ENCODE measurements at places on chromosomes 6 and 20.

- DNase-seq: no peak
Measured at GRCh38 chr20:50283922-50284810, 93.5 kb downstream of the CEBPB start.

DNA sequence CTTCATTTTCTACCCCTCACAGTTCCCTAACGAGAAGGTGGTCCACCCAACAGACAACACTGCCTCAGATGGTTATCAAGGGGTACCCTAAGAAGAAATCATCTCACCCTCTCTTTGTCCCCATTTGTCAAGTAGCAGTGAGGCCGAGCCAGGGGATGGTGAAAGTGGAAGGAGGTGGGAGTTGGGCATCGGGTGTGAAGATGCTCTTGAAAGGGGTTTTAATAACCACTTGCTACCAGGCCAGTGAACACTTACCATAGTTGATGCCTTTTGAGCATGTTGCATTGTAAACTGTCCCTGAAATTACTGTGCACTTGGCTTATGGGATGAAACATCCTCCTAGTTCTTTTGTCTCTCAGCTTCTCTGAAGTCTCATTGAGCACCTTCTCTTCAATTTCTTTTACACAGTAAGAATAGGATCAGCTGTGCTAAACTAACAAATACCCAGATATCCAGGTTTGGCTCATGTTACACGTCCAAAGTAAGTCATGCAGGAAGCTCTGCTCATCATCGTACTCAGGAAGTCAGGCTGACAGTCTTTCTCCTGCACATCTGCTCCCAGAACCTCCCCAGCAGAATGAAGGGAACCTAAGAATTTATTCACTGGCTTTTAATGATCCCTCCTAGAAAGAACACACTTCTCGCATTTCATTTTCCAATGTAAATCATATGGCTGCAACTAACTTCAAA, 13.3 kb downstream of the HLA-DPB1 start:
- DNase-seq: no peak

GRCh38 chr20:63791497-63792156, 39.4 kb downstream of the ZBTB46 start:
- DNase-seq: no peak

DNA sequence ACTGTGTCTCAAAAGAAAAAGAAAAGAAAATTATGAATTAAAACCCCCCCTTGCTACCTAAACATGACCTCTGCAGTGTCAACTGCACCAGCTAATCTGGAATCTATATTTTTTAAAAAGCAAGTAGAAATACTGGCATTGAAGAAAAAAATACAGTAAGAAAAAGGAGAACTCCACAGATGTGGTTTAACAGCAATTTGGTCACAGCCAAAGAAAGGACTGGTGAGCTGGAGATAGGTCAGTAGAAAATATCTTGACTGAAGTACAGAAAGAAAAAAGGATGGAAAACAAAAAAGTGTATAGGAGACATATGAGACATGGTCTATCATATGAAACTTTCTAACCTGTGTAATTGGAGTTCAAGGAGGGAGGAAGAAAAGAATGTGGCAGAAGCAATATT, 44.1 kb upstream of the ERVFRD-1 start:
- no peak for DNase-seq

GRCh38 chr6:20426177-20427082, 24.8 kb downstream of the E2F3 start:
- DNase-seq: no peak

GRCh38 chr6:89475101-89475500, 42.1 kb downstream of the ANKRD6 start:
- no peak for DNase-seq

- DNase-seq: peak; percentile 25
Measured at GRCh38 chr6:44285552-44286284, 15.5 kb downstream of the TMEM151B start.

DNA sequence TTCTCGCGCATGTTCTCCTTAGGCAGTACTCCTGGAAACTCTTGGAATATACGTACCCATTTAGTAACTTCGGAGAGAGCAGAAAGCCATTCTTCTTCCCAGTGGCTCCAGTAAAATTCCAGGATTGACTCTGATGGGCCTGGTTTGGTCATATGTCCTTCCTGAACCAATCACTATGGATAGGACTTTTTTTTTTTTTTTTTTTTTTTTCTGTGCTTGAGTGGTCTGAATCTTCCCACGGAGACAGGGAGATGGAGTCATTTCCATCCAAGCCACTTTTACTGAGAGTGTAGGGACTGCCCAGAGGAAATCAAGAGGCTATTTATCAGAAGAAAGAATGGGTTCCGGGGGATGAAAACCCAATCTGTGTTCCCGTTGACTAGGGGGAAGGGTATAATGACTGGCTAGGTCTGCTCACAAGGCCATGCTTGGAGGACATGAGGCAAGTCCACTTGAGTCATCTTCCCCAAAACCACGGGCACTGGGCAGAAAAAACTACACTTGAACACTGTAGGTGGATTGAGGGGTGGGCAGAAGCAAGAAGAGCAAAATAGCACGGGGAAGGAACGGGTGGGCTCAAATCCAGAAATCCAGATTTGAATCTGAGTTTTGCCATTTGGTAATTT, 35.4 kb upstream of the MRPS18A start:
- DNase-seq: no peak

GRCh38 chr6:3888153-3888957, 39.2 kb downstream of the FAM50B start:
- DNase-seq: no peak

GRCh38 chr20:15618912-15619311, 954.3 kb downstream of the KIF16B start:
- DNase-seq: no peak

GRCh38 chr6:131995917-131996316, 44.7 kb upstream of the CCN2 start:
- peak; percentile 93 for DNase-seq

- peak; percentile 52 for DNase-seq
Measured at GRCh38 chr6:16564436-16564835, 196.8 kb downstream of the ATXN1 start.

DNA sequence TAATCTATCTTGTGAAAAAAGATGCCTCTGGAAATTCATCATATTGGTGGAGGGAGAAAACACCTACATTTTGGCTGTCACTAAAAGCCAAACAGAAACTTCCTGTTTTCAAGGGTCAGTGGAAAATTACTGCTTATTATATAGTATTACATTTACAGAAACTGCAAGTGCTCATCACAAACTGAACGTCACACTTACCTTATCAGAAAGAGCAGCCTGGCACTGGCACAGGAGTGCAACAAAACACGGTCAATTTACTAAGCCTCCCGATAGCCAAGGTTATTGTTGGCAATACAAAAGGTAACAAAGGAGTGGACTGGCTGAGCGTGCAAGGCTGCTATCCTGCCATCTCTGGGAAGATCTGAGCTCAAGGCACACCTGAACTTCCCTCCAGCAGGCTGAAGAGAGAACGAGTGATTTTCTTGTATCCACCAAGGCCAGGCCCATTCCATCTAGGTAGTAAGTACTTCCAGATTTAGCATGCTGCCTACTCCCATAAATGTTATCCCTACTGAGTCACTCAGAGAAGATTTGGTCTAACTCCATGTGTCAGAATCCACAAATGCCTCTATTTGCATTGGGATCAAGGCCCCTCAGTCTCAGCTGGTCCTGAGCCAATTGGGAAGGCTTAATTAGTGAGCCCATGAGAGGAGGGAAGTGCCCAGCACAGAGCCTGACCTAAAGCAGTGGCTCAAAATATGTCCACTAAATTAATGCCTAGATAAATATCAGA, 399.8 kb downstream of the BTBD9 start:
- no peak for DNase-seq

- DNase-seq: peak; percentile 63
Measured at GRCh38 chr6:137705160-137706082, 161.6 kb upstream of the TNFAIP3 start.

DNA sequence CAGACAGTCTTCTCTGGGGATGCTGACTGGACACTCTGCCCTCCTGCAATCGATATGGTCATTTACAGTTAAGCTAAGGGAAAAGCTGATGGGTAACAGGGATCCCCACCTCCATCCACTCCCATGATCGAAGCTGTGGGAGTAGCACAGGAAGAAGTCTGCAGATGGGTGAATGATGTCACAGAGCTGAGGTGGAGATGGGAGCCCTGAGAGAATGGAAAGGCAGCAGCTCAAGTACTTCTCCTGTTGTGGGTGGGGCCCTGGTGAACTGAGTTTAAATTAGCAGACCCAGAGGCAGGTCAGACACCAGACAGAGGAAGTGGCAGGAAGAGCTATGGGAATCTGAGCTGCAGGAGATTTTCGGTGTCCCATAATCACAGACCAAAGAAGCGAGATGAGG, 29.0 kb downstream of the HDGFL1 start:
- DNase-seq: no peak

- DNase-seq: no peak
Measured at GRCh38 chr20:35004051-35004725, 48.5 kb downstream of the MYH7B start.

- no peak for DNase-seq
Measured at GRCh38 chr6:145367149-145367548, 368.2 kb downstream of the EPM2A start.

GRCh38 chr6:22343864-22344263, 47.0 kb upstream of the PRL start:
- DNase-seq: no peak

DNA sequence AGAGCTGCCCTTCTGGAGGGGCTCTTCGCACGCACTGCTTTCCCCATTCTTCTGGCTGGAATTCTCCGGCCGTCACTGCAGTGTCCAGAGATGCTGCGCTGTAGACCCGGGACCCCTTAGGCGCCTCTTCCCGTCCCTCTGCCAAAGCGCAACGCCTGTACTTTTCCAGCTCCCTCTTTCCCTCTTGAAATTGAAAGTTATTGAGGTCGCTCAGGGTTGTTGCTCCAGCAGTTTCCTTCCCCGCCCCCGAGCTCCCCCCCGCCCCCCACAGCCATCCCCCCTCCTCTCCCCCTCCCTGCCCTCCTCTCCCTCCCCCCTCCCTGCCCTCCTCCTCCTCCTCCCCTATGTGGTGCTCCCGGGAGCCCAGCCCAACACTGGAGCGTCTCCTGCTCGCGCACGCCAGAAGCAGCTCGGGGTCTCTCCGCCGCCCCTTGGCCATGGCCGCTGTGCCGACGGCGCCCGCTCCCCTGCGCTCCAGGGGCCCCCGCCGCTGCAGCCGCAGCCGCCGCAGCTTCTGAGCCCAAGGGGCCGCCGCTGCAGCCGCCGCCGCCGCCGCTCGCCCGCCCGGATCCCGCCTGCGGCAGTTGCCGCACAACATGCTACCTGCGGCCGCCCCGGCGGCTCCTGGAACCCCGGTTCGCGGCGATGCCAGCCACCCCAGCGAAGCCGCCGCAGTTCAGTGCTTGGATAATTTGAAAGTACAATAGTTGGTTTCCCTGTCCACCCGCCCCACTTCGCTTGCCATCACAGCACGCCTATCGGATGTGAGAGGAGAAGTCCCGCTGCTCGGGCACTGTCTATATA, at the start of gene RSPO3:
RSPO3 (plus strand) TSS at position 374 of the 804 bp plus-strand sequence. CDS start 522 bp downstream, outside the sequence.
- peak; percentile 21 for DNase-seq

DNA sequence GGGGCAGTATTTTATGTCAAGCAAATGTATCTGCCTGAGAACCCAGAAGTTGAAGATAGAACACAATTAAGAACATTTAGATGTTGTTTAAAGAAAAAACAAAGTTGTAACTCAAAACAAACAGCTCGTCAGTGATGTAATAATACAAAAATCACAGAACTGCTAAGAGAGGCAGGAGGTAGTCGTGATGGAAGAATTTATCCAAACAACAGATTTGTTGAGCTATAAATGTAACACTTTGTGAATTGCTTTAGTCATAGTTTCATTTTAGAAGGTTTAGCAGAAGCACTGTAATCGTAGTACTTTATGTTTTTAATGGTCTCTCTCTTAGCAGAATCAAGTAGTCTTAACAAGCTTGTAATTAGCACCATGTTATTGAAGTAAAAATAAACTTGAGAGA, 73.6 kb downstream of the SCAF8 start:
- no peak for DNase-seq

- DNase-seq: no peak
Measured at GRCh38 chr6:81984599-81984998, 232.1 kb upstream of the TENT5A start.

GRCh38 chr20:21323640-21324039, 20.5 kb downstream of the XRN2 start:
- peak; percentile 69 for DNase-seq

GRCh38 chr6:151063842-151064647, 175.7 kb upstream of the AKAP12 start:
- DNase-seq: no peak

DNA sequence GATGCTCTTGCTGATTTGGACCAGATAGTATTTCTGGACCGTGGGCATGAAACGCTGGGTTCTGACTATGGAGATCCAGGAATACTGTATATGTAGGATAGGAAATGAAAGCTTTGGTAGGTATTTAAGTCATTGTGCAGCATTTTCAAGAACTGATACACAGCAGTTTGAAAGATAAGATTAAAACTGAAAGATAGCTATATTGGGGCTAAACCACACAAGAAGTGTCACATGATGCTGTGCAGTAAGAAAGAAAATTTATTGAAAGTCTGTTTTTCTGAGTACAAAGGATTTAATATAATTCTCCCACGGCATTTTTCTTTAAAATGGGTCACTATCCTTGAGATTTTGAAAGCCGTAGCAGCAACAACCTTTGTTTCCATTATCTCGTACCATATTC, 305 bp downstream of the IL17A start:
- no peak for DNase-seq

DNA sequence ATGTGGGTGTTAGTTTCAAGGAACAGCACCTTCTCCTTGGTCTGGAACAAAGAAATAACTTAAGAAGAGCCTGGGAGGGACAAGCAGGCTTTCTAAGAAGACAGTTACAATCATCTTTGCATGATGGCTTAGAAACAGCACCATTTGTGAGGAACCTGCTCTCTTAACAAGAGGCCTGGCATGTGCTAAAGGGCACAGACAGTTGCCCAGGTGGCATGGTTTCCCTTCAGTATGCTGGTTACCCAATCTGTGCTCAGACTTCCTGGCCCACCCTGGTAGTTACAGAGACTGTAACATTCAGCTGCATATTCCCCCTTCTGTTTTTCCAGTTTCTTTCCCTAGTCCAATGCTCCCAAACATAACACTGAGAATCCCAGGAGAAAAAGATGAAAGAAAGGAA, 84.0 kb downstream of the CHD6 start:
- DNase-seq: no peak

DNA sequence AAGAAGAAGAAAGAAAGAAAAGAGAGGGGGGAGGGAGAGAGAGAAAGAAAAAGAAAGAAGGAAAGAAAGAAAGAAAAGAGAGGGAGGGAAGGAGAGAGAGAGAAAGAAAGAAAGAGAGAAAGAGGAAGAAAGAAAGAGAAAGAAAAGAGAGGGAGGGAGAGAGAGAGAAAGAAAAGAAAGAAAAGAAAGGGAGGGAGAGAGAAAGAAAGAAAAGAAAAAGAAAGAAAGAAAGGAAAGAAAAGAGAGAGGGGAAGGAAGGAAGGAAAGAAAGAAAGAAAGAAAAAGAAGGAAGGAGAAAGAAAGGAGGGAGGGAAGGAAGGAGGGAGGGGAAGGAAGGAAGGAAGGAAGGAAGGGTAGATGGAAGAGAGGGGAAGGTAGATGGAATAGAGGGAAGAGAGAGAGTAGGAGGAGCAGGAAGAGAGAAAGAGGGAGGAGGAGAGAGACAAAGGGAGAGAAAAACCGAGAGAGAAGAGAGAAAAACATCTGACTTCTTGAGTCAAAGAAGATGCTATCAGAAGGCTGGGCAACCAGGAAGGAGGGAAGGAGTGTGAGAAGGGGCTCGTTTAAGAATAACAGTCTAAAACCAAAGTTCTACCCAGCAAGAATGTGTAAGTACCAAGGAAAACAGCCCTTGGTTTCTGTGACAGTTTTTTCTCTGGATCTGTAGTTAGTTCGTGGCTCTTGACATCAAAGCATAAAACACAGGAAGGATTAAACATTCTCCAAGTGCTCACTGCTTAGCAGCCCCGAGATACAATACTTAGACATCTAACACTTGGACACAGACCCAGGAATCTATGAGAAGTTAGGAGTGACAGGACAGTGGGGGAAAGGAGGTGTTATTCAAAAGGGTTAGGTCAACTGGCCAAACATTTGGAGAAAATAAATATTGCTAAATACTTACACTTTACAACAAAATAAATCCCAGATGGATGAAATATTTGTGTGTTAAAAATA, 131.9 kb upstream of the STMND1 start:
- no peak for DNase-seq
